ENCODE measurements at places on chromosomes 3 and 15.

- DNase-seq: no peak
Observed at GRCh38 chr3:74119221-74119620, 494.5 kb upstream of the PDZRN3 start.

DNA sequence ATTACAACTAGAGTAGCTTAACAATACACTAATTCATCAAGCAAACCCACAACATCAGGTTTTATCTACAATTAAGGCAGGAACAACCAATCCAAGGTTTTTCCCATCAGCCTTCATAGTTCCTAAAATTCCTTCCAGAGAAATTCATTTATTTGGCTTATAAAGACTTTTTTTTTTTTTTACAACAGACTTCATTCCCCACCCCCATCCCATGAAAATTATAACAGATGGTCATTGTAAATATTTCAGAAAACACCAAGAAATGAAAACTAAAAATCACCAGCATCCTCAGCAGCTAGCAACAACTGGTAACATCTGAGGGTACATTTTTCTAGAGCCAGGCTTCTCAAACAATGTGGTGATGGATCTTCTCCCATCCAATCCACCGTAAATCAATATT is 11.0 kb downstream of the SH3BP5 start:
- DNase-seq: no peak

DNA sequence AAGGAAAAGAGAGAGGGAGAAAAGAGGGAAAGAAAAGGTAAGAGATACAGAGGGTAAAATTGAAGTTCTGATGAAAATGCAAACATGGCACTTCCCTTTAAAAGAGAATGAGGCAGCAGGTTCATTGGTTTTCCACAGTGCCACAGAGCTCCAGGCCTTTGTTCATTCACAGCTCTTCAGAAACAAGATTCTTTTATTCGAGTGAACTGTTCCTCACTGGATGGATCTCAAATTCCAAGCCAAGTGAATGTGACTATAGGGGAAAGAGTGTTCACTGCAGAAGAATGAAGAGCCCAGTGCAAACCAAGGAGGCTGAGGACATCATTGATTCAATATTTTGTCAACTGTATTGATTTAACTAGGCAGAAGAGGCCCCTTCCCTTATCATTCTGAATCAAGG is 280.3 kb upstream of the PROK2 start:
- no peak for DNase-seq

DNA sequence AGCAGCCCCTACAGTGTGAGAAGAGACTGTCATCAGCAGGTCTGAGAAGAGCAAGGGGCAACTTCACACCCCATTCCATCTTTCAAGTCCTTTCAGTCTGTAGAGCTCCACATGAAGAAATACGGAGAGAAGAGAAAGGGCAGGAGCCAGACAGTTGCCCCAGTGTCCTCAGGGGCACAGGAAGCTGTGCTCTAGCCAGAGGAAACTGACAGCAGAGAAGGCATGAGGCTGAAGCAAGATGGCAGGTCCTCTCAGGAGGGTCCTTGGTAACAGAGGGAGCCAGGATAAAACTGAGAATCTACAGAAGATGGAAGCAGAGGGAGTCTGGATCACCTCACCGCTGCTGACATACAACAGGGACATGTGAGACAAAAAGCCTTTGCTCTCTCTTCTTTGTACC is 47.3 kb downstream of the PLCH1 start:
- DNase-seq: no peak

DNA sequence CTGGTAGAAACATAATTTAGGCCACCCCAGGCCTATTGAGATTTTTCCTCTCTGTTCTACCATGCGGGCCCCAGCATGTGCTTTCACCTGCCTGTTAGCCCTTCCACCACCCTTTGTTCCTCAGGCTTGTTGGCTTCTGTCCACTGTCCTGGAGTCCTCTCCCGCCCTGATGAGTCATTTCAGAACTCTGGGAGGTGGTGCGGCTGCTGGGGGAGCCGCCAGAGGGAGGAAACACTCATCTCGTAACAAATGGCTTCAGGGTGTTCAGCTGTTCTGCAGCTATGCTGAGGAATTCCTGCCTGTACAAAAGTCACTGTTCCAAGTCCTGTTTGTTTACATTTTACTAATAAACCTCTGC is 36.3 kb downstream of the LRTM1 start:
- no peak for DNase-seq

DNA sequence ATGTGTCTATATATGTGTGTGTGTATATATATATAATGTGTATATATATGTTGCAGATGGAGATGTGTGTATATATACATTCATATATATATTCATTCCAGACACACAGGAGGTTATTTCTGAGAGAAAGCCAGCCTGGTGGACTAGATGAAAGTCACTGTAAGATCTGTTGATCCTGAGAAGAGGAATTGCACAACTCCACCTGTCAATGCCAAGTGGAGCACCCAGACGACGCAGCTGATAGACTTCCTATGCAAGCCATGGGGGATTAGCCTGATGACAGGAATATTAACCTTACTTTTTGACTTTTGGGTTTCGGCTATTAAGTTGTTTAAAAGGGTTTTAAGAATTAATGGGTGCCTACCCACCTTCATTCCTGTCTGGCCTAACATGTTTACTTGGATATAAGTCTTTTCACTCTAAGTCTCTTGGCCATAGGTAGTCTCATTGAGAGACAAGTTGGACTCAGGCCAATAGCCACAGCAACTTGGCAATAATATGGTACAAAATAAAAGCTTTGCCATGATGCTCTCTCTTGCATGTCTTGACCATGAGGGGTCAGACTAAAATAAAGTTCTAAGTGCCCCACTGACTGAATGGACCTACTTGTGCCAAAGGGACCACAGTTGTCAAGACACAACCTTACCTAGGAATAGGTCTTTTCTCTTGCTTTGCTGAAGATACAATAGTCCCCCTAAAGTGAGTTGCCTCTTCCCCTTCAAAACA is 35.9 kb upstream of the GOLGA6L2 start:
- DNase-seq: no peak

GRCh38 chr15:85793641-85794597 is 806 bp downstream of the KLHL25 start:
- DNase-seq: no peak

DNA sequence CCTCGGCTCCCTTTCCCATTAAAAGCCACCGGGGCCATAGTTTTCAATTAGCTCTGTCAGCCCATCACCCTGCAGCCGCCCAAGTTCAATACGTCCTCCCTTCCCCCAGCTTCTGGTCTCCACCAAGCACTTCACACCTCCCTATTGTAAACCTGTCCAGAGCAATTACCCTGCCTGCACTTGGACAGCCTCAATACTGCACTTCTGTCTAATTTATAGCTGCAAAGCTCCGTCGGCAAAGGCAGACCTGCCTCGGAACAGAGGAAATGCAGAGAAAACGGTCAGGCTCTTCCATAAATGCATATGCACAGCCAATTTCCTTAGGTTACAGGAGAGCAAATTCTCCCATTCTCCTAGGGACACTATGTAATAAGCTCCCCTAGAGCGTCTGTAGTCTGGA is 21.9 kb downstream of the LRIG1 start:
- no peak for DNase-seq

GRCh38 chr15:95162967-95163531 is 931.7 kb downstream of the MCTP2 start:
- DNase-seq: no peak

DNA sequence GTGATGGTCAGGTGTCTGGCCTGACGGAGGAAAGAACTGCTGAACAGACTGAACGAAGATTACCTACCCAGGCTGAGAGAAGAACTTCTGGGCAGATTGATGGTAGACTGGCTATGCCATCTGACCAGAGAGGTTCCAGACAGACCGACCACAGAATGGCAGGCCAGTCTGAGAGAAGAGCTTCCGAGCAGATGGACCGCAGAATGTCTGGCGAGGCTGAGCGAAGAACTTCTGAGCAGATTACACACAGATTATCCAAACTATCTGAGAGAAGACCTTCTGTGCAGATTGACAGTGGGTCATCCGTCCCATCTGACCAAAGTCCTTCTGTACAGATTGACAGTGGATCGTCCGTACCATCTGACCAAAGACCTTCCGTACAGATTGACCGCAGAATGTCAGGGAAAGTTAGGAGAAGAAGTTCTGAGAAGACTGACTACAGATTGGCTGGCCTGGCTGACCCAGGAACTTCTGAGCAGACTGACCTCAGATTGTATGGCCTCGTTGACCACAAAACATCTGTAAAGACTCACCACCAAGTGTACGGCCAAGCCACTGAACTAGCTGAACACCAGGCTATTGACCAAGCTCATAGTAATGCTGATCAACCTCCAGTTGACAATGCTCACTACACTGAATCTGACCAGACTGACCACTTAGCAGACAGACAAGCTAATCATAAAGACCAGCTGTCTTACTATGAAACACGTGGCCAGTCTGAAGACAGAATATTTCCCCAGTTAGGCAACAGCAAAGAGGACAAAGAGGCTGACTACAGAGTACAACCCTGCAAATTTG is 812 bp downstream of the TEX55 start:
- DNase-seq: no peak

- DNase-seq: no peak
Observed at GRCh38 chr3:53821631-53822121, 24.5 kb downstream of the CHDH start.

DNA sequence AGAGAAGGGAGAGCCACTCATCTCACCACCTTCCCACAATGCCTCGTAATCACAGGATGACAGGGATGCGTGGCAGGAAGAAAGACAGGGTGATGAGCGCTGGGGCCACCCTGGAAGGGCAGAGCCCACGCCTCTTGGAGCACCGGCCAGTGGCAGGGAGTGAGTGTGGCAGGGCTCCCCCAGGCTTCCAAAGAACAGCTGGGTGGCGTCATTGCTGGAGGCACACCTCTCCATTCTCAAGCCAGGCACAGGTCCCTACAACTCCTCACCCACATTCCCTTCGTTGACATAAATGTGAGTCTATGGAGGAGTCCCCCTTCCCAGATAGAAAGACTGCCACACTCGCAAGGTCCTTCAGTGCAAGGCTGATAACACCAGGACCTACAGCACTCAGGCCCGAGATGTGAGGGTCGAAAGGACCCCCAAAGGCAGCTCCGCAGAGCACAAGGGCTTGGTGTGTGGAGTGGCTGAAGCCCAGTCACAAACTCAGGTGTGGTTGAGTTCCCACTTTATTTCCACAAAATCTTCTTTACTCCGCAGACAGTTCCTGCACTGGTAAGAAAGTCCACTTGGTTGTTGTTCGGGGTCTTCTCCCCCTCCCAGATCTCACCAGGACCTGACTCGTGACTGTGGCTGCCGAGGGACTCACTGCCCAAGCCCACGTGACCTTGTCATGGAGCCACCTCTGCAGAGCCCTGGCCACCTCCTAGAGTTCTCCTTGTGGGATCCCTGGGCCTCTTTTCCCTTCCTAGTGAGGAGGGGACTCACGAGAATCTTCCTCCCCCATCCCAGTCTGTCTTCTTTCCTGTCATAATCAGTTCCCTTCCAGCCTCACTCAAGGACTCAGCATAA is 22.4 kb upstream of the CORO2B start:
- DNase-seq: no peak
